SK-N-DZ (cell line): ENCODE measurements at places on chromosomes 1 and 21.

DNA sequence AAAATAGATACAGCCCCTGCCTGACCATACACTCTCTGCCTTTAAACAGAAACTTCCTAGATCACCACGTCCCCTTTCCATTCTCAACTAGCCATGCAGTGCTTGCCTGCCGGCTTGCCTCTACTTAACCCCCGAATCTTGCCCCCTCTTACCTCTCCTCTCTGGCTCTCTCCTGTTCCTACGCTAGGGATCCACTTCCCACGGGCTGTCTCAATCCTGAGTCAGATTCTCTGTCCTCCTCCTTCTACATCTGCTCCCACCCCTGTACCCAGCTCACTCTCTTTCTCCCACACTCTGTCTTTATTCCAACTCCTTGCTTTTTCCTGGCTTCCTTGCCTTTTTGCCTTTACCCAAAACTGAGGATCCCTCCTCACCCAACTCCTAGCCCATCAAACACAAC, 29.3 kb downstream of the ATF3 start:
- DNase-seq = no peak

GRCh38 chr1:55064861-55065263, 25.5 kb downstream of the PCSK9 start:
- no peak for DNase-seq

DNA sequence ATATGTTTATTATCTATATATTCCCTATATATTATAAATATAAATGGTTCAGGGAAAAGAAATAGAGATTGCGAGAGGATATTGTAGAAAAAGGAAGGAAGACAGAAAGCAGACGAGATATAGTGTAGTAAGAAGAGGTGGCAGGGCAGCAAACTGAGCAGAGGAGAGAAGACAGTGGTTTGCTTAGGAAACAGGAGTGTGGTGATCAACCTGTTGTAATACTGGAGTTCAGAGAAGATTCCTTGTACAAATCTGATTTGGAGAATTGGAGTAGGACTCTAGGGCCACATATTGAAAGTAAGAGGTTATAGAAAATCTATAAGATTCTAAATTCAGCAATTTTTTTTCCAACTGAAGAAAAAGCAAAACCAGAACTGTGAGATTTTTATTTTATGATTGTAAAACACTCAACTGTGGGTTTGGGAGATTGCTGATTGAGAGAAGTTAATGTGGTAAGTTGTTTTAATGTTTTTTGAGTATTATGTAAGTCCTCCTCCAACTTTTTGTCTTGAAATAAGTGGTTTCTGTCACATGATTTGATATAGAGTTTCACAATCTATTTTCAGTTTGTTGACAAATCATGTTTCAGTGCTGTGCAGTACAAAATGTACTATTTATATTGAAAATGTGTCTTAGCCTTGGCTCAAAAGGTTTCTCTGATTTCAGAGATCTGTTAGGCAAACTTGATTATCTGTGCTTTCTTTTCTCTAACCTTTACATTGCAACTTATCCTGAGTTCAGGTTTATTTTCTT, 9.6 kb upstream of the AMY2B start:
- DNase-seq = no peak

DNA sequence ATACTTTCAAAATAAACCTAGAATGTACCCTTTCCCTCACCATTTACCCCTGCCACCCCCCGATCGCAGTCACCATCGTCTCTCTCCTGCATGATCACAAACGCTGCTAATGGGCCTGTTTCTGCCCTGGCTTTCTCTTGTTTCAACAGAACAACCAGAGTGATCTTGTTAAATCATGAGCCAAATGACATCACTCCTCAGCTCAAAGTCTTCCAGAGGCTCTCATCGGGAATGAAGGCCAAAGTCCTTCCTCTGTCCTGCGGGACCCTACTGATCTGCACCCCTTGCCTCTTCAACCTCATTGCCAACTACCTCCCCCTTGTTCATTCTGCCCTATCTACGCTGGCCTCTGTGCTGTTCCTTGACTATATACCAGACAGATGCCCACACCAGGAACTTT, 39.4 kb upstream of the PTGFRN start:
- no peak for DNase-seq

DNA sequence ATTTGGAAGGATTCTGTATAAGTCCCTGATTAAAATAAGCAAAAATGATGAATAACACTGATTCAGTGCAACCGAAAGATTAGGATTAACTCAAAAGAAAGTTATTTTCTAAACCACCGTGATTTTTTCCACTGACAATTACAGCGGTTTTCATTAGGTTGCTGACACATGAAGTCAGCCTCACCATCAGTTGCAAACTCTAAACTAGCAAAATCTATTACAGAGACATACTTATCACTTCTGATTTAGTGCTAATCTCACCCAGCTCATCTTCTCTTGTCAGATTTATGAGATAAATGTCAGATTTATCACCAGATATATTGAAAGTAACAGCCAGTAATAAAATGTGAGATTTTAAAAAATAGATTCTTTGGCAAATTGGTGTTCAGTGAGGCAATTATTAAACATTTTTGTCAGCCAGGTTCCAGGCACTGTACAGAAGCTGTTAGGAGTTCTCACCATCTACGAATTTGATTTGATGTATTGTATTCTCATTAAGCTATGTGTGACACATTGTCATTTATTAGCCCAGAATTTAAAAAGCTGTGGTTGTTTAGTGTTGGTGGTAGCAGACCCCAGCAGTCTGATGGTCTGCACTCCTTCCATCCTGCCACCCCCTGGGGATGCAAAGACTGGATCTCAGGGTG, 37.3 kb upstream of the LGALS8 start:
- DNase-seq = no peak

DNA sequence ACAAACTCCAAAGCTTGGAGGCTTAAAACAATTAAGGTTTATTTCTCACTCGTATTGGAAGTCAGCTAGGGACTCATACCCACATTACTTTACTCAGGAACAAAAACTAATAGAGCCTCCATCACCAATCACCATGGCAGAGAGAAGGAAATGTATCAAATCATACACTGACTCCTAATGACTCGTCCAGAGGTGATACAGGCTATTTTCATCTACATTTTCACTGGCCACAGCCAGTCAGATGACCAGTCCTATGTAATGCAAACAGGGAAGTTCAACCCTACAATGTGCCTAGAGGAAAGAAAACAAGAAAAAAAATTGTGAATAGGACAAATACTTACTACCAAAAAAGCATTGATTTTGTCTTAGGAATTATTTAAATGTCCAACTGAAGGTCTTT, 110.3 kb downstream of the SEC16B start:
- DNase-seq = no peak

DNA sequence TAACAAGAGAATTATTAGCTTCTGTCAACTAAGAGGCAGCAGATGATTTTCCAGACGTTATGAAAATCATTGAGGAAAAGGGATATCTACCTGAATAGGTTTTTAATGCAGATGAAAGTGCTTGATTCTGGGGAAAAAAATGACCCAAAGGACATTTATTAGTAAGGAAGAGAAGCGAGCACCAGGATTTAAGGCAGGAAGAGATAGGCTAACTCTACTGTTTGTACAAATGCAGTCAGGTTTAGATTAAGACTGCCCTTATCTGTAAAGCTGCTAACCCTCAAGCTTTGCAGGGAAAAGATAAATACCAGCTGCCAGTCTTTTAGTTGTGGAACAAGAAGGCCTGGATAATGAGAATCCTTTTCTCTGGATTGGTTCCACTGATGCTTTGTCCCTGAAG, 33.0 kb upstream of the LRIG2 start:
- DNase-seq = peak; percentile 75

GRCh38 chr1:219416598-219417238, 196.2 kb downstream of the ZC3H11B start:
- peak; percentile 55 for DNase-seq

- DNase-seq = no peak
Measured at GRCh38 chr1:30378991-30379581, 344.3 kb downstream of the MATN1 start.

DNA sequence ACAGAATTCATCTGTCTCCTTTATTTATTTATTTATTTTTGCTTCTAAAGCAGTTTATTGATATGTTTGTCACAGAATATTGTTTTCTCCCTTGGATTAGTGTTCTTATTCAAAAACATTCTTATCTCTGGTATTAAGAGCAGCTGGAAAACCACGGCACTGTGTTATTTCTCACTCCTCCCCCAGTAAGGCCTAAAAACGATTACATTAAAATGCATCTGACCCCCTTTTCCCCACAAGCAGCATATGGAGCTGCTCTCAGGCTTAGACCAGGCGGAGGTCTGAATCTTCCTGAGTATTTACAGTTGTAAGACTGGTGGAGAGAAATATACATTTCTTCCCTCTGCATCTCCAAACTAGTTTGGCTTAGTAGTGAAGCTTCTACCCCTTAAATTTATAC, 86.8 kb downstream of the HLX start:
- DNase-seq = peak; percentile 21

GRCh38 chr1:215215846-215216245, 133.3 kb downstream of the KCNK2 start:
- DNase-seq = no peak

DNA sequence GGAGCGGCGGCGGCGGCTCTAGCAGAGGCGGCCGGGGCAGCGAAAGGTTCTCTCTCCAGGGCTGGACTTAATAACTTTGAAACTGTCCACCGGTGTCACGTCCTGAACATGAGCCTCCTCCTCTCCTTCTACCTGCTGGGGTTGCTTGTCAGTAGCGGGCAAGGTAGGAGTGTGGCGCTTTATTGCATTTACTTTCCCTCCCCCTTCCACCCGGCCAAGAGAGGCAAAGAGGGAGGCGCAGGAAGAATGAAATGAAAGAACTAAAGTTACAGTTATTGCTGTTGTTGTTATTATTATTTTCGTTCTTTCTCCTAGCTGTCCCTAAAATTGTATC, 214 bp downstream of the NCAM2 start:
- DNase-seq = no peak

GRCh38 chr1:85707267-85707989, 805 bp downstream of the ZNHIT6 start:
- DNase-seq = no peak

GRCh38 chr21:44720170-44720569, 8.8 kb upstream of the TSPEAR start:
- no peak for DNase-seq

GRCh38 chr1:103112546-103112945, 4.2 kb upstream of the COL11A1 start:
- DNase-seq = no peak

DNA sequence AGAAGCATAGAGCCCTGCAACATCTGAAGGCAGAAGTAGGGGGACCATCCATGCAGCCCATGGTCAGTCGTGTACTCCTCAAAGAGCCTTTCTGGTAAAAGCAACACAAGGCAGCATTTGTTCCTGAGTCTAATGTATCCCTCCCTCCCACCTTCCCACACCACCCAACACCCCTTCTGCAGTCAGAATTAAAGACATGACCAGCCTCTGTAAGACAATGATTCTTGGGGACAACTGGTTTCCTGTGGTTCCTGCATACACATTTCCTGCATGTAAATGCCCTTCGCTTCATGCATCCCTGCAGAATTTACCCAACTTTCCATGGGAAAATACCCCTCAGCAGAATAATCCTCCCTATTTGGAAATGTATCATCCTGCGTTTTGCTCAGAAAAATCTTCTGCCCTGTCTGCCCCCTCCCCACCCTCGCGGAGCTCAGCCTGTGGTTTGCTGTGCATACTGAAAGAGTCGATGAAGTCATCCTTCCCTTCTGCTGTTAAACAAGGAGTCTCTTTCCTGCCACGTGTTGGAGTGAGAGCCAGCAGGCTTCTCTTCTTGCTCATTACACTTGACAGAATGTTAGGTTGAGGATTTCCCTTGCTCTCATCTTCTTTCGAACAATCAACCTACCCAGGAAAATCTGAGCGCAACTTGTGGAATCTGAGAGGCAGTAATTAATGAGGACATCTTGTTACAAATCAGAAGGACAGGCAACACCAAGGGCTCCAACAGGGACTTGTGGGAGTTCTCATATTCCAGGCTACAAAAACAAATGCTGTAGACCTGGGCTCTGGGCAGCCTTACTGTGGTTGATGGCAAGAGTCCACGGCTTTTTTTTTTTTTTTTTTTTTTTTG, 4.7 kb downstream of the TNN start:
- peak; percentile 29 for DNase-seq

- no peak for DNase-seq
Measured at GRCh38 chr1:153308540-153308939, 4.2 kb downstream of the PGLYRP3 start.

- DNase-seq = peak; percentile 45
Measured at GRCh38 chr1:119549719-119550132, 42.7 kb downstream of the HSD3B1 start.

DNA sequence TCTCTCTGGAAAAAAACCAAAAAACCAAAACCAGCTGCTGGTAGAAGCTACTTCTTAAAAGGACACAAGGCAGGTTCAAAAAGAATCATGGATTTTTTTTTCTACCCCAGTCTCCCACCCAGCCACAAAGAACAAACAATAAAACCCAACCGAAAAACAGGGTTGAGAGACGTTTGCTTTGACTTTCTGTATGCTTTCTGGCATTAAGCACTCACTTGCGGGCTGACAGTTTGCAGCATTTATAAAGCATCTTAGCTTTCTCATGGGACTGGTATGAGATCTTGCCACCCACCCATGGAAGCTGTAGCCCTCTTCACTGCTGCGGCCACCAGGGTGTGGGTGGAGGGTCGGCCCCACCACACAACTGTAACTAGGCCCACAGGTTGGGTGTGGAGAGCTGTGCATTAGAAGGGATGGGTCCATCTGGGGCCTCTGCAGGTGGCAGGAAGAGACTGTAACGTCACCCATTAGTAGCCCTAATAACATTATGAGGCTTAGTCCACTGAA, 165.7 kb downstream of the RHOU start:
- DNase-seq = no peak

DNA sequence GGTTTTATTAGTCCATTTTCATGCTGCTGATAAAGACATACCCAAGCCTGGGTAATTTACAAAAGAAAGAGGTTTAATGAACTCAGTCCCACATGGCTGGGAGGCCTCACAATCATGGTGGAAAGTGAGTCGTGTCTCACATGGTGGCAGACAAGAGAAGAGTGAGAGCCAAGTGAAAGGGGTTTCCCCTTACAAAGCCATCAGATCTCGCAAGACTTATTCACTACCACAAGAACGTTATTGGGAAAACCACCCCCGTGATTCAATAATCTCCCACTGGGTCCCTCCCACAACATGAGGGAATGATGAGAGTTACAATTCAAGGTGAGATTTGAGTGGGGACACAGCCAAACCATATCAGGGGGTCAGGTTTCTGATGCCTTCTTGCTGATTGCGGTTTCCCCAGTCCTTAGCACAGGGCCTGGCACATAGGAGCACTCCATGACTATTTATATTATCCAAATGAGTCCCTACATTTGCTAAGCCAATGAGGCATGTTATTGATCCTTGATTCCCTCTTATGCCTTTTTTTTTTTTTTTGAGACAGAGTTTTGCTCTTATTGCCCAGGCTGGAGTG, 35.3 kb upstream of the PAXBP1 start:
- DNase-seq = no peak

- no peak for DNase-seq
Measured at GRCh38 chr1:86787621-86788020, 83.2 kb downstream of the SH3GLB1 start.

- no peak for DNase-seq
Measured at GRCh38 chr1:8370046-8370881, 52.4 kb downstream of the SLC45A1 start.

GRCh38 chr1:183879966-183880365, 75.0 kb downstream of the RGL1 start:
- DNase-seq = no peak
